ENCODE measurements at places on chromosomes 5 and 9. TPM values are rescaled to one million over a fixed set of nuclear protein-coding genes. Genes with fewer than 3 reads are reported as not detected.
A peak's percentile ranks its signal among the peaks of the same experiment; 100 is the strongest.

DNA sequence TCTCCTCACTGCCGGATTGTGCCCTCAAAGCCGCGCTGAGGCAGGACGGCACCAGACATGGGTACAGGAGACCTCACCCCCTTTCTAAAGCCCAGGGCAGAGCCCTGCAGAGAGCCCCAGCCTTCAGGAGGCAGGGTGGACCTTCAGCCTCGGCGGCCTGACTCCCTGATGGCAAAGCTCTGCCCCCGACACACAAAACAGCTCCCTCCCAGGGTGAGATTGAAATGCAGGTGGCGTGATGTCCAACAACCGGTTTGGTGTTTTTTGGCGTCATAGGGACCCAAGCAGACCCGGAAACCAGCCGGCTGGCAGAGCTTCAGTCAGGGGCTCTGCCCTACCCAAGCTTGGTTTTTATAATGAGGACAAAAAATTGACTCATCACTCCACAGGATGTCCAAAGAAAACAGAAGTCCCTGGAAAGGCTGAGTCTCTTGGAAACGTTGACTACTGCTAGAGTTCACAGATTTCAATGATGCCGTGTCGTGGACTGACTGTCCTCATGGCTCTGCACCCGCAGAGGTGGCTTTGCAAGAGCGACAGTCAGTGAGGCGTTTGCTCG lies 275.2 kb upstream of the IRX1 start:
- no peak for DNase-seq

SARDH gene
- 0.30 TPM for total RNA-seq

- no peak for DNase-seq
Measured at GRCh38 chr5:961002-961710, 47.4 kb upstream of the NKD2 start.

- no peak for DNase-seq
Measured at GRCh38 chr5:180376511-180376910, 23.4 kb upstream of the GFPT2 start.

DNA sequence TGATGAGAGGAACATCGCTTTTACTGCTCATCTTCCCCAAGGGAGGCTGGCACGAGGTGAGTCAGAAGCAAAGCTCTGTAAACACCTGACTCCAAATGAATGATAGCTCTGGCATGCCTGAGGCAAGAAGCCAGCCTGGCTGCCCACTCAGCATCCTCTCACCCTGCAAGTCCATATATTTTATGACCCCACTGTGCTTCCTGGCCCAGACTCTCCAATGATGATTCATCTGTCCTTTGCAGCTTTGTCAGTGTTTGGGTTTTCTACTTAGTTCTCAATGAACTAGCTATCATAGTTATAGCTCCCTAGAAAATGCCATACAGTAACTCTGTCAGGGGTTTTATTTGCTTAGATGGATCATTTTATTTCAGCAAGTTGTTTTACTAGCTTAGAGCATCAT lies 52.1 kb upstream of the FSTL4 start:
- DNase-seq, result no peak

GRCh38 chr5:55601204-55601618 lies 66.4 kb upstream of the PLPP1 start:
- DNase-seq, result peak; percentile 83

DNA sequence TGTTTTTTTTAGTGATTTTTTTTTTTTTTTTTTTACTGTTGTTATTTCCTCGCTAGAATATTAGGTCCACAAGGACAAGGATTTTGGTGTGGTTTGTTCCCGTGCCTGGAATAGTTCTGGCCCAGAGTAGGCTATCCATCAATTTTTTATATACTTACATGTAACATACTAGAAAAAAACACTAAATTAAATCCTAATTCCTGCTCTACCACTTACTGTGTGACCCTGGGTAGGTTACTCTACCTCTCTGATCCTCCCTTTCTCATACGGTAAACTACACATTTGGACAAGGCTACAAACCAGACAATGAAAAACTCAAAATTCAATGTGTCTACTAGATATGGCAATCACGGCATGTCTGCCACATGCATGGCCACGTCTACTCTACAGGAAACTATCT lies 141.3 kb upstream of the ABCA1 start:
- no peak for DNase-seq

- DNase-seq, result peak; percentile 36
Measured at GRCh38 chr5:124790895-124791732, 44.7 kb upstream of the ZNF608 start.

IFNA21 gene
- total RNA-seq, result not detected

DNA sequence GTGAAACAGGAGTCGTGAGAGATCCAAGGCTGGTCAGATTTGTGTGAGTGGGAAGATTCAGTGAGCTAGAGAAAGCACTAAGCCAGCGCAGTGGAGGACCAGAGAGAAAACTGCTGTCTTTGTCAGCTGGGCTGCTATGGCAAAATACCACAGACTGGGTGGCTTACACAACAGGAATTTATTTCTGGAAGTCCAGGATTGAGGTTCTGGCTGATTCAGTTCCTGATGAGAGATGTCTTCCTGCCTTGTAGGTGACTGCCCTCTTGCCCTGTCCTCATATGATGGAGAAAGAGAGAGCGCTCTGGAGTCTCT lies 24.2 kb upstream of the ANKRD33B start:
- no peak for DNase-seq

- no peak for DNase-seq
Measured at GRCh38 chr9:87795178-87795577, 69.3 kb downstream of the CTSL start.

FABP6 gene
- not detected for total RNA-seq

- no peak for DNase-seq
Measured at GRCh38 chr9:9223175-9223574, 1389.6 kb downstream of the PTPRD start.

- DNase-seq, result no peak
Measured at GRCh38 chr5:176652136-176652535, 4.9 kb downstream of the TSPAN17 start.

LCNL1 gene
- total RNA-seq, result not detected

GRCh38 chr5:39443911-39444310 lies 19.1 kb upstream of the DAB2 start:
- DNase-seq, result no peak

- DNase-seq, result no peak
Measured at GRCh38 chr9:129583308-129584038, 37.4 kb downstream of the C9orf50 start.

DNA sequence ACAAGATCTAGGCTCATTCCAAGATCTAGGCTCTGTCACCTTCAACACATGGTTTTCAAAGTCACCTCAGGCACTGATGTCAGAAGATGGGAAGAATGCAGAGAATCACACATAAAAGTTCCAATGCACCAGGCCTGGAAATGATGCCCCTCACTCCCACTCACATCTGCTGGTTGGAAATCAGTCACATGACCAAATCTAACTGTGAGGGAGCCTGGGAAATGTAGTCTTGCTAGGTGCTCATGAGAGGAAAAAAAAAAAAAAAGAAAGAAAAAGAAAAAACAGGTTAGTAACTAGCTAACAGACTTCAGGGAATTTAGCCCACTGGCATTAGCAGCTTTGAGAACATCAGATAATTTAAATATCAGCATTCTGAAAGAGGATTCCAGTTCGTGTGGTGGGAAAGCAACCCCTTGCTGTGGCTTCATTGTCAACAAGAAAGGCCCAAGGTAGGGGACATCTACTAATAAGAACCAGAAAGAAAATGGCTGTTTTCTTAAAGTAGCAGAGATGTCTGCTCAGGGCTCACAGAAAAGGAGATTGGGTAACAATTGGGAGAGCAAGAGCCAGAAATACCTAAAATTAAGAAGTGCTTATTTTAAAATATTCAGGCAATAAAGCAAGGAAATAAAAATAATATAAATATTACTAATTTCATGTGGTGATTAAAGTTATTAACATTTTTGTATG lies 614.3 kb downstream of the ACTL7B start:
- no peak for DNase-seq

- no peak for DNase-seq
Measured at GRCh38 chr5:344668-345067, 23.2 kb downstream of the AHRR start.

CDX1 gene
- total RNA-seq, result not detected

DNA sequence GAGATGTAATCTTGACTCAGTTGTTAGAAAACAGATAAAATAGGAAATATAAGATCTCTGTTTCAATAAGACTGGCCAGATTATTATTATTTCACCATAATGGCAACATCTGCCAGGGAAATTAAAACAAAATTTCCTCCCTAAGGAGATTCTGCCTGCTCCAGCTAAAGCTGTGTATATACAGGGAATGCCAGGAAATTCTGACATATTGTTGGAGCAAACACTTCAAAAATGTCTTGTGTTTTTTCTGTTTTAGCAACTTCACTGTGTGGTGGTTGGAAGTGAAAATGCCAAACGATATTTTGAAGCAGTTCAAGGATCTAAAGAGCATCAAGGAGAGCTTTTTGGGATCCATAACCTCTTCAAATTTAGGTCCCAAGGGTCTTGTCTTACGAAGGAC lies 90.8 kb downstream of the ERCC6L2 start:
- DNase-seq, result no peak

DNA sequence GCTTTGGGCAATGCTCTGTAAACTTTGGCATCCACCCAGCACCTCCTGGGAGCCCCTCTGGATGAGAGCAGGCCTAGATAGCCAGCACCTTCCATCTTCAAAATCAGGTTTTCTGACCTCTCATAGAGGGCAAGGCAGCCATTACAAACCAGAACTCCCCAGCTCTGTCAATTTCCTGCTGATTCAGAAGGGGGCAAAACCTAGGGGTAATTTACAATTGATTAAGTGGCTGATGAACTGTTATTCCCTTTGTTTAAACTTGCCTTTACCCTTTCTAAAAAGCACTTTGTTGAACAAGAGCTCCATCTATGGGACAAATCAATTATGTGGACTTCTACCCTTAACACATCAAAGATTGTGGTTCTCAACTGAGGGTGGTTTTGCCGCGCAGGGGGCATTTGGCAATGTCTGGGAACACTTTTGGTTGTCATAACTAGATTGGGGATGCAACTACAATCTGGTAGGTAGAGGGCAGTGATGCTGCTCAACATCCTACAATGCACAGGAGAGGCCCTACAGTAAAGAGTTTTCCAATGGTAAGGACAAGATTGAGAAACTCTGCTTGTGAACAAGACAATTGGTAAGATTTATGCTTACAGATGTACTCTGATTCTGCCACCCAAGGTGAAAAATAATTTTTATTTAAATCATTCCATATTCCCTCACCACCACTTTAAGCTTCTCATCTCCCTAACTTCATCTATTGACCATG lies 184.1 kb downstream of the MARCHF11 start:
- peak; percentile 67 for DNase-seq

DNA sequence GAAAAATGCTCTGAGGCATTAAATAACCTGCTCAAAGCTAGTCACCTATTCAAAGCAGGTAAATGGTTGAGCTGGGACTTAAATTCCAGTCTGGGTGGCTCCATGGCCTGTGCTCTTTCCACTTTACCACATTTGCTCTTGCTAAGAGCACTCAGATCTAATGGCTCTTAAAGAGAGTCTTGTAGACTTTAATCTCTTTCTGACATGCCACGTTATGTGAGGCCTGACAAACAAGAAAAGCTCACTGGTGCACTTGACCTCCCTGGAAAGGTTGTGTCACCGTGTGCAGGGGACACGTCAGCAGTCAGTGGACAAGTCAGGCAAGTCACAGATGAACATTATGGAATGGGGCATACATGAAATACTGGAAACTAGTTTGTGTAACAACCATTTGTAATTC lies 129.9 kb upstream of the RPS23 start:
- DNase-seq, result no peak

RAD23B gene
- 100 TPM for total RNA-seq

ZNF367 gene
- total RNA-seq, result 10.0 TPM

DNA sequence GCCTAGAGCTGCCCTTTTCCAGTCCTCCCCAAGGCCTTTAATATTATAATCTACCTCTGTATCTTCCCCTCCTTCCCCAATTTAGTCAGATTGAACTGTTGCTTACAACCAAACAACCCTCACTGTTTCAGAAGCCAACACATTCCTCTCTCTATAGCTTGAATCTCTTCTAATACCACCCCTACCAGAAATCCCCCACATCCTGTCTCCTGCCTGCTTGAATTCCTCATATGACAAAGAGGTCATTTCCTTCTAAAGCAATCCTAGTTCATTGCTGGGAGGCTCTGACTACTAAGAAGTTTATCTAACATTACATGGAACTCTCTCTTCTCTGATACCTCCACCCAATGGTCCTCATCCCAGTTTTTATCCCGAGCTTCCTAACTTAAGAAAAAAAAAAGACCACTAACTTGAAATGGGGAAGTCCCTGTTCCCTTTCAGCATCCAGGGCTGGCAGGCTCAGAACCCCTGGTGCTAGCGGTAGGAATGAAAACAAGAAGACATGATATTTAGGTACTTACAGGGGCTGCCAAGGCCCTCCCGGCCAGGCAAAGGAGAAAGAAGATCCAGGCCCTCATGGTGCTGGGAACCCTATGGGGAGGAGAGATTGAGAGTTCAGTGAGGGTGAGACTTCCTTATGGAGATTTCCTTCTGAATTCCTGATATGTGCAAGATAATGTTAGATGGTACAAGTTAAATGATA lies 11.0 kb downstream of the SPARC start:
- DNase-seq, result peak; percentile 87

- peak; percentile 0 for DNase-seq
Measured at GRCh38 chr9:69145144-69145715, 28.8 kb upstream of the TJP2 start.

C7 gene
- total RNA-seq, result 0.29 TPM

- DNase-seq, result no peak
Measured at GRCh38 chr5:63961598-63962161, 565 bp downstream of the HTR1A start.

MCC gene
- 23.0 TPM for total RNA-seq

CORO2A gene
- total RNA-seq, result 0.30 TPM

VCP gene
- total RNA-seq, result 493 TPM

IPO11 gene
- 80.9 TPM for total RNA-seq

DNA sequence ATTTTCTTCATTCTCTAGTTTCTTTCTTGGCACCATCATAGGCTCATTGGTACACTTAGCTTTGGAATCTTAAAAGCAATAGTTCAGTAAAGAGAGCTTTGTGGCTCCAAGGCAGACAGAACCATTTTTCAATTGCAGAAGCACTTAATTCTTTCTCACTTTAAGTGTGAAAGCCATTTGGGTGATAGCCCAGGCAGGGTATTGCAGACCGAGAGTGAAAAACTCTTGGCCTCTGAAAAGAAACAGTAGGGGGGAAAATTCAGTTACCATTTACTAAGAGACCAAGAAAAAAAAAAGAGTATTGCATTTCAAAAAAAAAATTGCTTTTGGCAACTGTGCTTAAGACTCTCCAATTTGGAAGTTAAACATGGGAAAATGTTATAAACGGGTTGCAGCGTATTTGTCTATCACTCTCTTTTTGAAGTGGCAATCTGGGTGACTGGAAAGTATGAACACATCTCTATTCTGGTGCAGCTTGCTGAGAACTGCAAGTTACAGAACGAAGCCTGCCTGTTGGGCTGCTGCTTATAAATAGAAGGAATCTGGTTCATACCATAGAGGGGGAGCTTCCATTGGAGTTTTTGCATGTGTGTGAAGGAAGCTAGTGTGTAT lies 170.5 kb downstream of the TLE4 start:
- DNase-seq, result no peak

DNA sequence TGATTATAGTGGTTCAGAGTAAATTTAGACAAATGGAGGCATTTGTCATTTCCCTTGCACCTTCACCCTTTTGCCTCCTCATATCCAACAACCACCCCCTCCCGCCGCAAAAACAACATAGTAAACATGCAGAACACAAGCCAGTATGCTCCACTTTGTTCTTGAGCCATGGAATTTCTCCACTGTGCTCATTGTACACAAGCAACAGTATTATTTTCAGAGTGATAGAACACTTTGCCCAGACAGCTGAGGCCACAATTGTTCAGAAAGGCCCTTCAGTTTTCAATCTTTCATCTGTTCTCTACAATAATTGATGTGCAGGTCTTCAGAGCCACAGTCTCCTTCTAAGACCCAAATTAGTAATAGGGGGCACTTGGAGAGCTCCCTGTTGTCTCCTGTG lies 272.8 kb upstream of the SLC30A5 start:
- DNase-seq, result no peak

- no peak for DNase-seq
Measured at GRCh38 chr5:4015709-4016108, 420.1 kb downstream of the IRX1 start.

Data from endothelial cell of umbilical vein (primary cell).